ENCODE measurements at places on chromosomes 11 and 22.

DNA sequence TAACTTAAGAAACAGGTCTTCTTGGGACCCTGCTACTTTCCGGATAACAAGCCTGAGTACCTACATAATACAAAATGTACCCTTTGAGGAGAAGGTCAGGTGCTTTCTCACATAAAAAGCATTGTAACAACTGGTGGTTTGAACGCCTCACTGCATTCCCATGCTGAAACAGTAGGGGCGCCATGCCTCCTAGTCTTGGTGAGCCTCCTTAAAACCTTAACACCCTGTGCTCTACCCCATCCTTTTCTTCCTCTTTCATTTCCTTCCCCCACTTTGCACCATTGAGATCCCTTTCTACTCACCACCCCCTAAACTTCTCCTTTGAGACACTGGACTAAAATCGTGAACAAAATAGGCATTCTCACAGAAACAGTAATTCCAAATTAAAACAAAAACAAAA, 729.3 kb downstream of the NTM start:
- DNase-seq, result no peak

DNA sequence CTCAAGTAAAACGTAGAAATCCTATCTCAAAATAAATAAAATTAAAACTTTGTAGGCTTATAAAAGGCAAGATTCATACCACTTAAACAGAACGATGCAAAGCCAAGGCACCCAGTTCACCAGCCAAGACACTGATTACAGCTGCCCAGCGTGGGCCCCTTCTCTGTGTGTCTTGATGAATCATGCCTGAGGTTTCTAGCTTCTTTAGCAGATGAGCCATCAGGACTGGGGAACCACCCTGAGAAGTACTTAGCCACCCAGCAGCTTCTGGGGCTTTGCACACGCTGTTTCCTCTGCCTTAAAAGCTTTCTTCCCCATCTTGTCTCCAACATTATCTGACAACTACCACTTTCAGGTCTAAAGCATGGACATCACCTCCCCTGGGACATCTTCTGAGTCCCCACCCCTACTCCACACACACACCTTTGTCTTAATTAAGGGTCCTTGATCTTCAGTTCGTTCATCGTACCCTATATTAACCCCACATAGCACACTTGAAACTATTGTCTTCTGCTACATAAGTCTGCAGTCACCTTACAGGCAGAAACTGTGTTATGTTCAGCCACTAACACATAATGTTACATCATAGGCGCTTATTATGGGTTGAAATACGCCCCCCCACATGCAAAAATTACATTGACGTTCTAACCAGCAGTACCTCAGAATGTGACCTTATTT, 8.7 kb upstream of the LAYN start:
- DNase-seq, result peak; percentile 88

GRCh38 chr11:61553373-61554171, 27.3 kb downstream of the SYT7 start:
- no peak for DNase-seq

DNA sequence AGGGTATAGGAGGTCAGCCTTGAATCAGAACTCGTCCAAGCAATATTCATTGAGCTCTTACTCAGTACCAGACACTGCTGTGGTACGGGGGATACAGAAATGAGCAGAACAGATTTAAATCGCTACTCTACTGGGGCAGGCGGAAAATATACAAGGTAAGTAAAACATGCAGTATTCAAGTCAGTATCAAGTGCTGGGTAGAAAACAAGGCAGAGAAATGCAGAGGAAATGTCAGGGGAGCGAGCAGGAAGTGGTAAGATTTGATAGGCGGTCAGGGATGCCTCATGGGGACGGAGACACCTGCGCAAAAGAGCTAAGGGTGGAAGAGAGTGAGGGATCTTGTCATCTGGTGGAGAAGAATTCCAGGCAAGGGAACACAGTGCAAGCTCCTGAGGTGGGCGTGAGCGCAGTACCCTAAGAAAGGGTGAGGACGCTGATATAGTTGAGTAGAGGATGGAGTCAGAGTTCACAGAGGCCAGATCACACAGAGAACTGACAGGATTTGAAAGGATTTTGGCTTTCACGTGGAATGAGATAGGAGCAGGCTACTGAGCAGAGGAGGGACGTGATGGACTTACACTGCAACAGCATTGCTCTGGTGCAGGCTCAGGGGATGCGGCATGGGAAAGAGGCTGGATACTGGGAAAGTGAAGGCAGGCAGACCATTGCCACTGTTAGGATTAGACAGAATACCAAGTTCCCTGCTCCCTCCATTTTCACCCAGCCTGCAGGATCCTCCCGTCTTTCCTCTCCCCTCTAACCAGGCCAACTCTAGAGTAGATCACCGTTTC, 35.8 kb downstream of the SC5D start:
- no peak for DNase-seq

DNA sequence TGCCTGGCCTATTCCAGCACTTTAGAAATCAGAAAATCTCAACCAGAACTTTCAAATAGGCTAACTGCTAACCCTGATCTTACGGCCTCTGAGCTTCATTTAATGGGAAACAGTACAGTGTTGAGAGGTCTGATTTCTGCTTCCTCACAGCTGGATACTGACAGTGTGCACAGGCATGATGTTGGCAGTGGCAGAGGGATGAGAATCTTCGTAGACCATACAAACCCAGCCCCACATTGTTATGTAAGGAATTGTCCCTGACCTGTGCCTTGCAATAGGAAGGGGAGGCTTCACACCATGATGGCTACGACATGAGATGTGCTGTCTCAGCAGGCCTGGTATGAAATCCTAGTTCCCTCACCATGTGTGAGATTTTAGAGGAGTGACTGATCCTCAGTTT, 49.0 kb downstream of the CD44 start:
- no peak for DNase-seq

GRCh38 chr22:32625985-32626384, 151.4 kb downstream of the FBXO7 start:
- DNase-seq, result peak; percentile 60

GRCh38 chr11:128670631-128671030, 23.2 kb upstream of the FLI1 start:
- DNase-seq, result no peak

GRCh38 chr22:47372596-47373385, 610.3 kb downstream of the TBC1D22A start:
- DNase-seq, result no peak

DNA sequence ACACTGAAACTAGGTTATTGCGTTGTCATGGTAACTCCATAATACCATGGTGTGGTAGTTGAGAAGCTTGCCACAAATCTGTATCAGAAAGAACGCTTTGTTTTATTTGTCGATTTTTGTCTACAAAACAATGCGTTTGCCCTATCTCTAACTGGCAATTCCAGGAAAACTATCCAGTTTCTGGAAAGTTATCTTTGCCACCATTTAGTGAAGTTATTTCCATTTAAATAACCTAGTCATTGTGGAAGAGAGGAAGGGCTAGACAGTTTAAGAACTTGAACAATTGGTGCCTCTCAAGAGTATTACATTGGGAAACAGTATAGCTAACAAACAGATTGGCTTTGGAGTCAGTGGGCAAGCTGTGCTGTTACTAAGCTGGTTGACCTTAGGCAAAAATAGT, 7.9 kb downstream of the HSD17B12 start:
- DNase-seq, result no peak

- DNase-seq, result no peak
Observed at GRCh38 chr11:66696146-66696545, 18.5 kb upstream of the RBM4B start.

- DNase-seq, result no peak
Observed at GRCh38 chr22:43314611-43315010, 28.6 kb downstream of the SCUBE1 start.

DNA sequence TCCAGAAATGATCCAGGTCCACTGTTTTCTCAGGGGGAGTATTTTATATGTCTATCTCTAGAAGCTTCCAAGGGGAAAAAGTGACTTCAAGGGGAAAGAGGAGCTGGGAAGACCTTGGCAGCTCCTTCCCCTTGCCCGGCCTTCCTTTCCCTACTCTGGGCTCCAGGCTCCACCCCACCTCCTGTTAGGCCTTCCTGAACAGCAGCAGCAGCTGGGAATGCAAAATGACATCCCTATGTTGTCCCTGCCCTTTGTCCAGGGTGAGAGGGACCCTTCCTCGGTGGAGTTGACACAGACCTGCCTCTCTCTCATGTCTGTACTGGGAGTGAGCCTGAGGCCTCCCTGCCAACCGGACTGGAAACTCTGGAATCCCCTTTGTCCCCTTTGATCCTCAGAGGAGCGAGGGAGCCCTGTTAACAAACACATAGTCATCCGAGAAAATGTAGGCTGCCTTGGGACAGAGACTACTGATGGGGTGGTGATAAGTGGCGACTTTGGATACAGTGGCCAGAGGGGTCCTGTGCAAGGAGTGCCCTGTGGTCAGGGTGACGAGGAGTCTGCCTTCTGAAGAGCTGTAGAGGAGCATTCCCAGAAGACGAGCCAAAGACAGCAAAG, 9.0 kb upstream of the MALAT1 start:
- DNase-seq, result peak; percentile 65

DNA sequence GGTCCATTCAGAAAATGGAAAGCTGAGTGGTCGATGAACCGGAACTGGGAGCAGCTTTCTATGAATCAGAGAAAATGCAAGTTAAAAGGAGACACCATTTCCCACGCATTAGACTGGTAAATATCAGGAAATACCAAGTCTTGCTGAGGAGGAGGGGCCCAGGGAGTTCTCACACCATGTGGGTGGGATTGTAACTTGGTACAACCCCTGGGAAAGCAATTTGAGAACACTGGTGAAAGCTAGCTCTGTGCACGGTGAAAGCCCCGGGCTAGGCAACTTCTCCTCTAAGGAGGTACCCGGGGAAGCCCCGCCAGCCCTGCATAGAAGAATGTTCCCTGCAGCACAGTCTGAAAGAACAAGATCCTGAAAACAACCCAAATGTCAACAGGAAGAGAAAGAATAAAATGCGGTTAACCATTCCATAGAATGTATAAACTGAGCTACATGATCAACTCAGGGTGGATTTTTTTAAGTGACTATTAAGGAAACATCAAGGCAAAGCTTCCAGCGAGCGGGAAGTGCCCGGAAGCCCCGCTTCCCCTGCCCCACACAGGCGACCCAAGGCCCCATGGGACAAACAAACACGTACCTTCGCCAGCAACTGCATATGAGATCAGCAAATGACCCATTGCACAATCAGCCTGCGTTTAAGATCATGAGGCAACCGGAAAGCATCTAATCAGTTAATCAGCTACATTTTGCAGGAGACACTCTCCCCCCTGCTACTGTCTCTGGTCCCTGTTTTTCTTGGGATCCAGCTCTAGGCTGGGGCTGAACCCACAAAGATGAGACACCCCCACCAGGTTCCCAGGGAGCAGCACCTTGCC, 11.3 kb downstream of the SHANK2 start:
- DNase-seq, result peak; percentile 76

- no peak for DNase-seq
Observed at GRCh38 chr11:2549080-2549479, 104.3 kb downstream of the KCNQ1 start.

DNA sequence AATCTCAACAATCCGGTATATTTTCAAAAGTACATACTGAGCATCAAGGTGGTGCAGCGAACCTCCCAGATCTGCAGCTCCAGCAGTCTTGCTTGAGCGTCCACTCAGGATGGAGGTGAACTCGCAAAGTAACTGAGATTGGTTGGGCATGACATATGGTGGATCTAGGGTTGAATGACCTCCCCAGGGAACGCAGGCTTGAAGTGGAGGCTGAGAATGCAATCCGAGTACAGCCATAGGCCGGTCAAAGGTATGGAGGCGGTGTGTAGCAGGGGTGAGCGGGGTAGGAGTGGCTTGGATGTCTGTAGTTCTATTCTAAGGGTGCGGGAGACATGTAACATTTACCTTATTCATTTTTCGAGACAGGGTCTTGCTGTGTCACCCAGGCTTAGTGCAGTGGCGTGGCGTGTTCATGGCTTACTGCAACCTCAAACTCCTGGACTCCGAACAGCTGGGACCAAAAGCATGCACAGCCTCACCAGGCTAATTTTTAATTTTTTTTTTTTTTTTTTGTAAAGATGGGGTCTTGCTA, 631 bp upstream of the C22orf39 start:
- peak; percentile 55 for DNase-seq

GRCh38 chr11:33934450-33934849, 42.6 kb upstream of the LMO2 start:
- no peak for DNase-seq

GRCh38 chr11:561148-562003, 606 bp downstream of the RASSF7 start:
- DNase-seq, result peak; percentile 39

DNA sequence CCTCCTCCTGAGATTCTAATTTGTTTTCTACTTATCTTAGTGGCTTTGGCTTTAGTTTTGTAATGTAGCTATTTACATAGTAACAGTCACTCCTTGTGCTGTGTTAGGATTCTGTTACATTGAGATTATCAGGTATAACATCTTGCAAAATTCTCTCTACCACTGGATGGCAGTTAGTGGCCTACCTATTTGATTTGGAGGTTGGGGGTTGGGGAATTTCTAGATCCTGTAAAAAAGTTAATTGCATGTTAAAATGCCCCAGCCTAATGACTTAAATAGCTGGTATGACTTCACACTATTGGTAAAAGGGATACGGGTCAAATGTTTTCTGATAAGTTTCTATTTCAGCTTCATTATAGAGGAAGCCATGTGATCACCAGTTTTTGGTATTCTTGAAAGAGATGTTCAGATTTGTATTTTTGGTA, 2.8 kb downstream of the GRK3 start:
- DNase-seq, result no peak

- DNase-seq, result no peak
Observed at GRCh38 chr11:30991376-30991775, 378.2 kb downstream of the DCDC1 start.

DNA sequence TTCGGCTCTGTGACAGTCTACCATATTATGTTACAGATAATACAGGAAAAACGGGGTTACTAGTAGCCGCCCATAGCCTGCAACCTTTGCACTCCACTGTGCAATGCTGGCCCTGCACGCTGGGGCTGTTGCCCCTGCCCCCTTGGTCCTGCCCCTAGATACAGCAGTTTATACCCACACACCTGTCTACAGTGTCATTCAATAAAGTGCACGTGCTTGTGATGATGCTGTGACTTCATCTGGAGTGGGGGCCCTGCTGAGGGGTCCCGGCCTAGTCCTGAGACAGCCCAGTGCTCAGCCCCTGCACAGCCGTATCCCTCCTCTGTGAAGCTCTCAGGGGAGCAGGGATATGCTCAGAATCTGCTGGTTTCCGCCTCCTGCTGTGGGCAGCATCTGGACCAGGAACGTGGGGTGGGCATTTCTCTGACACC, 1.2 kb downstream of the IFITM1 start:
- DNase-seq, result no peak

- no peak for DNase-seq
Observed at GRCh38 chr11:118924591-118925585, 838 bp downstream of the BCL9L start.

DNA sequence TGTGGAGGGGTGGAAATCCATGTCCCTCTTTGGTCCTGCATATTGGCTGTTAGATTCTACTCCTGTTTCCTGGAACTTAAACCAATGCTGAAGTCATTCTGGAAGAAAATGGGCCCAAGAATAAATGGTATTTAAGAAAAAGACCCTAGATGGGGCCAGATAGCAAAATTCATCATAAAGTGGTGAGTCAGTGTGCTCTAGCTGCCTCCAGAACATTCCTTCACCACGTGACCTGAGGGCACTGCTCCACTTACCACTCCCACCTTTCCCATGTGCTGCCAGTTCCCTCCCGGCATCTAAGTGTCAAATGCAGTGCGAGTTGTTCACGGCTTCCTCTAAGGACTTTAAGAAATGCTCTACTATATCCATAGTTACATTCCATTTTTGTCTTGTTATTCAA, 30.9 kb upstream of the NAP1L4 start:
- DNase-seq, result peak; percentile 76

Data from AG10803 (cell line).